ENCODE measurements at places on chromosomes 1 and 21. TPM values are rescaled to one million over a fixed set of nuclear protein-coding genes. Genes with fewer than 3 reads are reported as not detected.

Gene FMO2
- total RNA-seq: 0.36 TPM

DNA sequence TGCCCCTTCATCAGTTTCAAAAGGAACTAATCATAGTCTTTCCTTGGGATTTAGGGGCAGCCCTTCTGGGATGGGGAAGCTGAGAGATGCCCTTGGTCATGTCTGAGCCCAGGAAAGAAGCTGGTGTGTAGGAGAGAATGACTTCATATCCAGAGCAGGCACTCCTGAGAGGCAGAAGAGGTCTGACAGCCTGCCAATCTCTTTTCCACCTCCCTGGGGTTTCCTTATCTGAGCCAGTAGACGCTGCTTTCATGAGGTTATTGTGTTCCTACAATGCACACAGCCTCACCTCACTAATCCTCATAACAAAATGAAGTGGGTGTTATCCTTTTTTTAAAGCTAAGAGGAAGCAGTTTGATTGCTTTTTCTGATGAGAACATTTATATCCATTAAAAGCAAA, 14.1 kb downstream of the ROR1 start:
- DNase-seq: peak; percentile 75

GRCh38 chr1:189596197-189596596, 881.5 kb downstream of the BRINP3 start:
- no peak for DNase-seq

GRCh38 chr1:151681923-151682322, 34.7 kb downstream of the CELF3 start:
- DNase-seq: no peak

DNA sequence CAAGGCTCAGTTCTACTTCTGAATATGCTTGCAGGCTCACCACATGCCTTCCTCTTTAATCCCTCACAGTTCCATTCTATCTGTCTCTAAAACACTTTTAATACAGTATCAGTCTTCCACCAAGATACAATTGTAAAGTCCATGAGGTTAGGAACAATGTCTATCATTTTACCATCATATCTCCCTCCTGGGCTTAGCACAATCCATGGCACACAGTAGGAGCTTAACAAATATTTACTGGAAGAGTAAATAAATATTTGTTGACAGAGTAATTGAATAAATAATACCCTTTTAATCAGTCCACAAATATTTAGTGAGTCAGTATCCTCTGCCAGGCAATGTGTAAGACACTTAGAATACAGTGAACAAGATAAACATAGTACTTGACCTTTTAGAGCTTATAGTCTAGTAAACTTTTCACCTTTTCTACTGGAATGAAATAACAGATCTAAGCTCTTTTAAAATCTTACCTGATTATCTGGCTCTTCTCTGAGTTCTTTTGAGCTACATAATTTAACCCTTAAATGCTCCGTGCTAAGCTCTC, 12.7 kb upstream of the GADD45A start:
- DNase-seq: no peak

GRCh38 chr1:17849216-17849615, 94.1 kb downstream of the ACTL8 start:
- no peak for DNase-seq

DNA sequence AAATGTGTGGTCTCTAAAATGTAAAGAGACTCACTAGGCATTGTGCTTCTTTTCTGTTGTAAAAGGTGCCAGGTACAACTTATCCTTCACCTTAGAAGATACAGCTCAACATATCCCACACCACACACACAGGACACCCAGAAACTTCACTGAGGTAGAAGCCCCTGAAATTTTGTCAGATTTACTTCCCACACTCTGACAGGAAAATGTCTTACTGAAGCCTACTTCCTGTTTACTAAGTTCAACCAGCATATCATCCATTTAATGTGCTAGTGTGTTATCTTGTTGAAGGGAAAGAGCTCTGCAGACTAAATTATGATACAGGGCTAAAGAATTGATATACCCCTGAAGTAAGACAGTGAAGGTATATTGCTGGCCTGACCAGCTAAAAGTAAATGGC, 39.9 kb upstream of the INSL5 start:
- no peak for DNase-seq

- no peak for DNase-seq
These were observed 156.9 kb downstream of the ASTN1 start for GRCh38 chr1:177007437-177008161.

DNA sequence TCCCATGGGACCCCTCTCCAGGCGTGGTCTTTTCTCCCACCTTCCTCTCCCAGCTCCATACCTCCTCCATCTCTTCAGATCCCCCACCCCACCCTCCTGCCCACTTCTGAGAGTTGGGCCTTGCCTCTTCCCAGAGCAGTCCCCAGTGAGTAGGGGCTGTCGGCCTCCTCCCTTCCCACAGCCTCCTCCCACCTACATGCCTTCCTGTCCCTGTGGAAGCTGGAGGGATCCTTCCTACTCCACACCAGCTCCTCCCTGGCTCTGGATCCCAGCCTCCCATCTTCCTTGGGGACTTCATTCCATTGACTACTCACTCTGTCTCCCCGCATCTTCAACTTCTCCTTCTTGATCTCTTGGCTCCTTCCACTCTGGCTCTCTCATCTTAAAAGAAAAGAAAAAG, 24.9 kb downstream of the KCNQ4 start:
- DNase-seq: no peak

Gene ZBTB37
- total RNA-seq: 47.2 TPM

- no peak for DNase-seq
These were observed 16.9 kb upstream of the THRAP3 start for GRCh38 chr1:36207339-36207738.

DNA sequence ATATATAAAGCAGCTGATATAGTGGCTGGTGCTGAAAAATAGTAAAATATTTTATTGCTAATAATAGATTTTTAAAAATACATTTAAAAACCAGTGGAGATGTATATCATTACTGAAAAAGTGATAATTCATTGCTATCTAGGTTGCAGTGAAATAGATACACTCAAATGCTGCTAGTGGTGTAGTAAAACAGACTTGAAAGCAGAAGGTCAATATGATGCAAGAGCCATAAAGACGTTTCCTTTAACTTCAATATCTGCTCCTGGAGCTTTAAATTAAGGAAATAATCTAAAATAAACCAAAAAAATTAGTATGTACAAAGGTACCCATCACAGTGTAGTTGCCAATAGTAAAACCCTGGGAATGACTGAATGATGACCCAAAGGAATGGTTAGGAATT, 26.2 kb downstream of the RHEX start:
- no peak for DNase-seq

Gene FALEC
- total RNA-seq: 2.2 TPM

DNA sequence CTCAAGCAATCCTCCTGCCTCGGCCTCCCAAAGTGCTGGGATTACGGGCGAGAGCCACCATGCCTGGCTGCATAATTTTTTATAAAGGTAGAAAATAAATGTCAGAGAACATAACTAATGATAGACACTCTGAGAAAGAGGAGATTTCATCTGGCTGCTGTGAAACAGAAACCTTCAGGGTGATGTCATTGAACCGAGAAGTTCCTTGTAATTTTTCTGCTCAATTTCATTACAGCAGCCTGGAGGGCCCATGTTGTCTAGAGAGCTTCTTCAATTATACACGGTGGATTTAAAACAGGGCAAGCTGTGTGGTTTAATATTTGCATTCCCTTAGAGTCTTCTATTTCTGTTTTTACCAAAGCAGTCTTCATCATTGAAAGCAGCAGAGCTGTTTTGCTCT, 64.3 kb upstream of the MORC3 start:
- no peak for DNase-seq

DNA sequence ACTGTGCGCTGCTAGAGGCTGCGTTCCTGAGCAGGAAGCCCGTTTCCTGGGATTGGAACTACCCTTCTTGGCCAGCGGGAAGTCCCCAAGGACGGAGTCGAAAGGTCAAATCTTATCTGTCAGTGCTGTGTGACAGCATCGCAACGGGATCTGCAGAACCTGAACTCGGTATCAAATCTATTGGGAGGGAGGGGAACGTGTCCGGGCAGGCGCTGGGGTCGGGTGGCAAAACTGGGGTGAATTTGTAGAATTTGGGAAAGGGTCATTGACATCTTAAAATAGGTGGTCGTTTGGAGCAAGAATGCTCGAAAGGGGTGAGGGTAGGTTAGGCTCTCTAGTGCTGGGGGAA, 725 bp upstream of the ARPC5 start:
- no peak for DNase-seq
